IPS-NIHi11 (cell line): ENCODE measurements at places on chromosomes 1 and 21.

GRCh38 chr1:22804406-22804805 lies 93.8 kb downstream of the EPHB2 start:
- no peak for DNase-seq

- DNase-seq, result peak; percentile 40
Measured at GRCh38 chr21:39675993-39676661, 63.4 kb downstream of the B3GALT5 start.

DNA sequence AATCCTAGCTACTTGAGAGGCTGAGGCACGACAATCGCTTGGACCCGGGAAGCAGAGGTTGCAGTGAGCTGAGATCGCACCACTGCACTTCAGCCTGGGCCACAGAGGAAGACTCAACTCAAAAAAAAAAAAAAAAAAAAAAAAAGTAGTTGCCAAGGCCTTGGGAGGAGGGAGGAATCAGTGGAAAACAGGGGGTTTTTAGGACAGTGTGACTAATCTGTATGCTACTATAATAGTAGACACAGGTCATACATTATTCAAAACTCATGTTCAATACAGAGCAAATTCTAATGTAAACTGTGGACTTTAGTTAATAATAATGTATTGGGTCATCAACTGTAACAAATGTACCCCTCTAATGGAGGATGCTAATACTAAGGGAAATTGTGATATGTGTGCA lies 51.7 kb upstream of the CTPS1 start:
- DNase-seq, result no peak

- DNase-seq, result no peak
Measured at GRCh38 chr1:60265560-60266535, 192.3 kb upstream of the C1orf87 start.

GRCh38 chr1:37553598-37553926 lies 531 bp downstream of the SNIP1 start:
- no peak for DNase-seq

DNA sequence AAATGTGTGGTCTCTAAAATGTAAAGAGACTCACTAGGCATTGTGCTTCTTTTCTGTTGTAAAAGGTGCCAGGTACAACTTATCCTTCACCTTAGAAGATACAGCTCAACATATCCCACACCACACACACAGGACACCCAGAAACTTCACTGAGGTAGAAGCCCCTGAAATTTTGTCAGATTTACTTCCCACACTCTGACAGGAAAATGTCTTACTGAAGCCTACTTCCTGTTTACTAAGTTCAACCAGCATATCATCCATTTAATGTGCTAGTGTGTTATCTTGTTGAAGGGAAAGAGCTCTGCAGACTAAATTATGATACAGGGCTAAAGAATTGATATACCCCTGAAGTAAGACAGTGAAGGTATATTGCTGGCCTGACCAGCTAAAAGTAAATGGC lies 39.9 kb upstream of the INSL5 start:
- DNase-seq, result no peak

- DNase-seq, result no peak
Measured at GRCh38 chr1:12593621-12594066, 24.4 kb downstream of the DHRS3 start.

GRCh38 chr1:171355727-171356126 lies 41.7 kb downstream of the FMO4 start:
- DNase-seq, result no peak

GRCh38 chr1:156146020-156146768 lies 7.2 kb upstream of the SEMA4A start:
- peak; percentile 49 for DNase-seq

DNA sequence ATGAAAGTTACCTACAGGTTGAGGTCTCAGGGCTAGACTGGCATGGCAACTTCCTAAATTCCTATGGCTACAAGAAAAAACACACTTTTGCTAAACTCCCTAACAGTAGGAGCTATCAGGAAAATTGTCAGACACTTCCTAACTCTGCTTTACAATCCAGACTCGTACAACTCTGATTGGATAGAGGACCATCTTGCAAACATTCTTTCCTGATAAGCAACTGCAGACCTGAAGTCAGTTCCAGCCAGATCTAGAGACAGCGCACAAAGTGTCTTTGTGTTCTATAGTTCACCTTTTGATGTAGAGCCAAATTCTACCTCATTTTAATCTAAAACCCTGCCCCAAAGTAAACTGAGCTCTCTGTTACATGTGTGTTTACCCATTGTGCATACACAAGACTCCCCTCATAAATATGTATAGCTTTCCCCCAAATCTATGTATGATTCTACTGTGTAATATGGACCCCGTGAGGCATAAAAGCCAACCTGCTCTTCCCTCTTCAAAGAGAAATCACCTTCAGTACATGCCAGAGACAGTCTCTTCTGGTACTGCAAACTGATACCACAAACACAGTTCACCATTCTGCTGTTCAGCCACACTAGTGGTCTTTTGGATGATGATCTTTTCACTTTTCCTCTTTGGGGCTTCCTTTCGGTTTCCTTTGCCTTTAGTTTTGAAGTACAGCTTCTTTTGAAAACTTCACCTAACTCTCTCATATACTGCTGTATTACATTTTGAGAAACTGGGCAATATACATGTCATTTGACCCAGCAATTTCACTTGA lies 21.7 kb downstream of the ZP4 start:
- no peak for DNase-seq

GRCh38 chr1:63537940-63538339 lies 14.6 kb downstream of the EFCAB7 start:
- no peak for DNase-seq

DNA sequence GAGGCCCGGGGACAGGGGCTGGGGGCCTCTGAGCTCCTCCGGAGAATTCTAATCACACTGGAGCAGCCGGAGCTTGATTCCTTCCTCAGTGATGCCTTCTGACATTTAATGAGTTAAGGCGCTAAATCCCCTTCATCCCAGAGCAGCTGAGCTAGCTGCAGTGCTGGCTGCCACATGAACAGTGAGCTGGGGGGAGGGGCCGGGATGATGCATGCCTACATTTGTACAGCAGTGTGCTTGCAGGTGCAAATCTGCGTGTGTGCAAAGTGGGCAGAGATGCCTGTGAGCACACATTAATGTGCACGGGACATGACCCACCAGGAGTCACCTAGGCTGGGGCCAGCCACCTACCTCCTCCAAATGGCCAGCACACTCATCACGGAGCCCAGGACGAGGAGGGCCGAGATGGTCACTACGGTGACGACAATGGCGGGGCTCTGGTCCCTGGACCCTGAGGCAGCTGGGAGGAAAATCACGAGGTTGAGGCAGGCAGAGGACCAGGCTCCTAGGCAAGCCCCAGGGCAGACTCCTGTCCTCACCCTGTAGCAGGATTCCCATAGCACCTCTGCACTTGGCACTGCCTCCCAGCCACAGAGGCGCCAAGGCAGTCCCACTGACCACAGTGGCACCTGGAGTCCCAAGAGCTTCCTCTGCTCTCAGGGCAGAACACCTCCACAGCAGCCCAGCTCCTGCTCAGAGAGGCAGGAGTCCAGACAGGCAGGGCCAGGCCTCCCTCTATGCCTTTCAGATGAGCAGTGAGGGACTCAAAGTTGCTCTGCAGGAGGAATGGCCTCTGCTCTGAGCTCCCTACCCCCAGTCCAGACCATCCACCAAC lies 34.7 kb downstream of the CDCA8 start:
- peak; percentile 8 for DNase-seq

DNA sequence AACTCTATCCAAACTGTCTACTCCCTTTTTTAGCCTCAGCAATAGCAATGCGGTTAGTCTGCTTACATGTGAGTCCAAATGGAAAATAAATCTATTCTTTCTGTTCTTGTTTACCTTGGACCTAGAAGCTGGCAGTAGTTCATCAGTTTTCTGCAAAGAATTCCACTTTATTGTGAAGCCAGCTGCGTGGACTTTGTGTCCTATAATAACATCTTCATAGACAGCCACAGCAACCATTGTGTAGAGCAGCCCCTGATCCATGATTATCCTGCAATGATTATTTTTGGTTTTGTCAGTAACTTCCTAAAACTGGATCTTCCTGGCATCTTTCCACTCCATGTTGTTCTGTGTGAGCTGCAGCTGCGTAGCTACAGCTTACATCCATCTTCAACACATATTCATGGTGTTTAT lies 408.7 kb downstream of the NUF2 start:
- no peak for DNase-seq

DNA sequence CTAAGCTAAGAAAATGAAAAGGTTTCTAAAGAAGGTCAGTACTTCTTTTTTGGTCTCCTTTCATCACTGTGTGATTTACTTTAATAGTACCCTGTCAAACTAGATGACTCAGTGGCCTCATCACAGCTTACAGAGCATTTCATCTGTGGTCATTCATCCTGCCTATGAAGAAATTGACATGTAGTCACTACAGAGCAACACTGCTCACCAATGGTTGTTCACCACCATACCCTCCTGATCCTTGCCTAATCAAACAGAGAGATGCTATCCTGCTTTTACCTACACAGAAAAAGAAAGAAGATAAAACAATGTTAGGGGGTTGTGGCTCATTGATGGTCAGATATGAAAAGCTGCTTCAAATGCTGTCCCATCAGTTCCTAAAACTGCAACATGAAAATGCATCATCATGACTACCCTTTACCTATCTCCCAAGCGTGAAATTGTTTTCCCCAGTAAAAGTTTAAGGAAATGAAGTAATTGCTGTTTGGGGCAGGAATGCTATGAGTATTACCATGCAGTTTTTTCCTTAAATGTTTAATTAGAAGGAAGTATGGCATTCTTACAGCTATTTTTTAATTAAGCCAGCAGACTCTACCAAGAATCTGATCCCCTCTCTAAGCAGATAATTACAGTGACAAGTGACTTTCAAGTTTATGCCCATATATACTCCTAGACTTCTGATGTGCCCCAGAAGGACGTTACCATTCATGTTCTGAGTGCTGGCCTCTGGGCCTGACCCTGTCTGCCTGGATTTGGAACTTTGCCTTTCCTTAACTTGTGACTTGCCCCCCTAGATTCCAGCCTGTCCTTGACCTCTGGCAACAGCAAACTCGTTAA lies 46.1 kb upstream of the FBXO28 start:
- no peak for DNase-seq

DNA sequence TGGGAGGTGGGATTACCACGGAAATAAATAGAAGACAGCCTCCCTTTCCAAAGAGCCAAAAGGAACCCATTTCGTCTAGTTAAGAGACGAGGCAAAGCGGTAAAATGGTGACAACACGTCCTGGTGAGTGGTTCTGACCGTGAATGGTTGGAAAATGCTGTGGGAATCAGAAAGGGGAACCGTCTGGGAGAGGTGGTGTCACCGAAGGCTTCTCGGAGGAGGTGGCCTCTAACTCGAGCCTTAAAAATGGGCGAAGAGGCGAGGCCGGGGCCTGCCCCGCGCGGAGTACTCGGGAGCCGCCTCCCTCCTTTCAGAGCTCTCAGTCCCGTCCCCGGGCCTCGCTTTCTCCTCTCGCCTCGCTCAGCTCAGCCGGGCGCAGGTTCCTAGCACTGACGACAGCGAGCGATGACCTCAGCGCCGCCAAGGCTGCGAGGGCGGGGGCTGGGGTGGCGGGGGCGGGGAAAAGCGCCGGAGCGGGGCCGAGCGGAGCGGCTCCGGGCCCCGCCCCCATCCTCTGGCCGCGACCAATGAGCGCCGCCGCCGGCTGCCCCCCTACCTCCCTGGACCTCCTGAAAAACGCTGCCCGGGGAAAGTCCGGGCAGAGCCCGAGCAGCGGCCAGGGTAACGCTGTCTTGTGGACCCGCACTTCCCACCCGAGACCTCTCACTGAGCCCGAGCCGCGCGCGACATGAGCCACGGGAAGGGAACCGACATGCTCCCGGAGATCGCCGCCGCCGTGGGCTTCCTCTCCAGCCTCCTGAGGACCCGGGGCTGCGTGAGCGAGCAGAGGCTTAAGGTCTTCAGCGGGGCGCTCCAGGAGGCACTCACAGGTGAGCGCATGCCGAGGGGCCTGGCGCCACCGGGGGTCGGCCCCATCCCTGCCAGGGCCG lies at the start of gene BTG2:
TSS of gene BTG2 (plus strand) at position 601 of the 890 bp plus-strand sequence. CDS start at position 689, 88 bp downstream.
- peak; percentile 96 for DNase-seq

GRCh38 chr1:225674381-225674780 lies 21.5 kb upstream of the ENAH start:
- no peak for DNase-seq

DNA sequence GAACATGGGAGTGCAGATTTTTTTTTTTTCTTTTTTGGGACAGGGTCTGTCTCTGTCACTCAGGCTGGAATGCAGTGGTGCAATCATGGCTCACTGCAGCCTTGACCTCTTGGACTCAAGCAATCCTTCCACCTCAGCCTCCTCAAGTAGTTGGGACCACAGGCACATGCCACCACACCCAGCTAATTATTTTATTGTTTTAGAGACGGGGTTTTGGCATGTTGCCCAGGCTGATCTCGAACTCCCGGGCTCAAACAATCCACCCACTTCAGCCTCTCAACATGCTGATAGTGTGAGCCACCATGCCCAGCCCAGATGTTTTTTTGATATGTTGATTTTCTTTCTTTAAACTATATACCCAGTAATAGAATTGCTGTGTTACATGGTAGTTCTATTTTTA lies 57.7 kb downstream of the RGSL1 start:
- DNase-seq, result no peak

DNA sequence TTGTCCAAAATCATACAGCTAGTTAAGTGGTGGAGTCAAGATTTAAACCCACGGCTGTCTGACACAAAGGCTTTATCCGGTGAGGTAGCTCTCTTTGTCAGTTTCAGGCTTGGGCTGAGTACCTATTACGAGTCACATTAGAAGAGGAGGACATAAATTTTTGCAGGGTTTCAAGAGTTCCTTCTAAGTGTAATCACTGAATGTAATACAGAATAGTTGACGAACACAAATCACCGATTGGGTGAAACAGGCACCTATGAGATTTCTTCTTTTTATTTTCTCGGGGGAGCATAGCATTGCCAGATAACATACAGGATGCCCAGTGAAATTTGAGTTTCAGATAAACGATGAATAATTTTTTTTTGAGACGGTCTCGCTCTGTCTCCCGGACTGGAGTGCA lies 847 bp downstream of the PSMD4 start:
- no peak for DNase-seq

- DNase-seq, result no peak
Measured at GRCh38 chr1:19091196-19091953, 118.7 kb downstream of the UBR4 start.

DNA sequence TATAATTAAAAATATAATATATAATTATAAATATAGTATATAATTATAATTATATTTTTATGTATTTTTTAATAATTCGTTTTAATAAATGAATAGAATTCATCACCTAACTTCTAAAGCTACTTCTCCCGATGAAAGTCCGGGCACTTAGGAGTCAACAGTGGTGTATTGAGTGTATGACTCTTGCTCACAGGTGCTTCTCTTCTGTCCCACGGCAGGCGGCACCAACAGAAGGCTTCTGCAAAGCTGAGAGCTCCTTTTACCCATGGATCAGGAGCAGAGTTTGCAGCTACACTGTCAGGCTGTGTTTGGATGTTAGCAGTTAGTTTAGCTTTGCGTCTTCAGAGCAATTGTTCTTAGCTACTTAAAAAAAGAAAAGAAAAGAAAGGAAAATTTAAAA lies 122.4 kb downstream of the LIPI start:
- DNase-seq, result no peak

DNA sequence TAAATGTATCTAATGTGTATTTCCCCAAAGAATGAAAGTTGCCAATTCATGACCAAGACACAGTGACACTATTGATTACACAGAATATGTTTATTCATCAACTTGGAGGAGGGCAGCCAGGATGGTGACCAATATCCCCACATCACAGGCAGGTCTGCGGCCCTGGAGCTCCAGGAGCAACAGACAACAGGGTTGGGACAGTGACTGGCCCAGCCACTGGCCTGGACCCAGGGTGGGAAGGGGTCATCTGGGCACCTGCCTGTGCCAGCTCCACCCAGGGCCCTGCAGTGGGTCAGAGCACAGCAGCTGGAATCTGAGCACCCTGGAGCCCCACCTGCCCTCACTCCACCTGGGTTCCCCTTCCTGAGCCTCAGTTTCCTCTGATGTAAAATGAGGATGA lies 466.1 kb downstream of the MATN1 start:
- DNase-seq, result no peak

- no peak for DNase-seq
Measured at GRCh38 chr1:30793209-30793608, 35.6 kb upstream of the LAPTM5 start.
